NCI-H82 (cell line): ENCODE measurements at places on chromosomes 12 and 14.

DNA sequence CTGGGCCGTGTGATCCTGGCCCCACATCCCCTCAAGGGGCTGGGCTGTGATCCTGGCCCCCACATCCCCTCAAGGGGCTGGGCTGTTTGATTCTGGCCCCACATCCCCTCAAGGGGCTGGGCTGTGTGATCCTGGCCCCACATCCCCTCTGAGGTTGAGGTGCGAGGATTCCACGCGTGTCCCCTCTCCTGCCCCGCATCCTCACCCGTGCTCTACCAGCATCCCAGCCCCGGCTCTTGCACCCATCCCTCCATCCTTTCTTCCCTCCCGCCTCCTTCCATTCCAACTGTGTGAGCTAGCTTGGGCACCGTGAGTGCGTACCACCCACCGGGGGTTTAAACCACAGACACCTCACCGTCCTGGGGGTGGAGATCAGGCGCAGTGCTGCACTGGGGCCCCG lies 31.1 kb upstream of the TMEM179 start:
- DNase-seq, result no peak

GRCh38 chr12:52655720-52656124 lies 3.7 kb upstream of the KRT2 start:
- DNase-seq, result no peak

- no peak for DNase-seq
Measured at GRCh38 chr12:10111451-10111850, 12.7 kb upstream of the CLEC1A start.

DNA sequence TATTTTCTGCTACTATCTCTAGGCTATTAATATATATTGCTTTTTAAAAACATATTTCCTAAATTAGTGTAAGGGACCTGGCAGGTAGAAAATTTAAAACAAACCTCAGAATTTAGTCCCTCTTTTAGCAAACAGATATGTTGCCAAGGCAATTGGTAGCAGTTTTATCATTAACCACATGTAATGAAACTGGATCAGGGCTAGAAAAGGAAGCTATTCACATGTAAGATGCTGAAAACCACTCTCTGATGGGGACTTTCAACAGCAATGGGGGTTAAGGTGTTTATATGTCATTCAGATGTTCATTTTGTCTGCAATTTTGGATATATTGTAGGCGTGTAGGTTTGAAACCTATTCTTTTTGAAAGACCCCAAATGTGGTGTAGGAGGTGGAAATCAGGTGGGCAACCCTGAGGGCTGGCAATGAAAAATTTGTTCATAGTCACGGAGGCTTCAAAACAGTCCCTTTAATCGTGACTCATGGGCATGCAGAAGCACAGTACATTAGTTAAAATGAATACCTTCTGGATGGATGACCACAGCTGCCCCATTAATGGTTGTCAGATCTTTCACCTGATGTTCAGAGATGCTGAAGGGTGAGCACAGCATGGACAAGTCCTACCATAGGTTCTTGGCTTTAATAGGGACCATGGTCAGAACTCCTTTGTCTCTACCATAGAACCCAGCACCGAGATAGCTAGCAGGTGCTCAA lies 5.9 kb upstream of the PKP2 start:
- no peak for DNase-seq

DNA sequence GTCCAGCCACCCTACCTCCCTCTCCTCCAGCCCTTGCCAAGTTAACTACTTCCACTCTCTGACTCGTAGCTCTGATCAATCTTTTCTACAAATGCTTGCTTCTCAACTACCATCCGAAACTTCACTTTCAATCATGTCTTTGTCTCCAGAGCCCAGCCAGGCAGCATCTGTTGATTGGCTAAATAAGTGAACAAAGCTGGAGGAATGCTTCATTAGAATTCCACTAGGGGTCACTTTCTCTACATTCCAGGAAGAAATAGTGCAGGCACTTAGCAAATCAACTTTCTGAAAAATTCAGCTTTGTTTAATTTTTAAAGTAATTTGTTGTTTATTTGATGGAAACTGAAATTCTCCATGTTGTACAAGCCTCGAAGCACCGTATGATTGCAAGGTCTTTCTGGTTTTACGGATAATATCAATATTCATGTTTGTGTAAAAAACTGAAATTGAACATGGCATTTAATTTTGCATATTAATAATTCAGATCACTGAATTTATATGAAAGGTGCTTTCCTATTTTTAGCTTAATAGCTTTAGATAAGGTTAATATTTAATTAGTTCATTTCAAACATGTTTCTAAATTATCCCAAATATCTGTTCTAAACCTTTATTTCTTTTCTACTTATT lies 32.4 kb upstream of the HELB start:
- peak; percentile 49 for DNase-seq

DNA sequence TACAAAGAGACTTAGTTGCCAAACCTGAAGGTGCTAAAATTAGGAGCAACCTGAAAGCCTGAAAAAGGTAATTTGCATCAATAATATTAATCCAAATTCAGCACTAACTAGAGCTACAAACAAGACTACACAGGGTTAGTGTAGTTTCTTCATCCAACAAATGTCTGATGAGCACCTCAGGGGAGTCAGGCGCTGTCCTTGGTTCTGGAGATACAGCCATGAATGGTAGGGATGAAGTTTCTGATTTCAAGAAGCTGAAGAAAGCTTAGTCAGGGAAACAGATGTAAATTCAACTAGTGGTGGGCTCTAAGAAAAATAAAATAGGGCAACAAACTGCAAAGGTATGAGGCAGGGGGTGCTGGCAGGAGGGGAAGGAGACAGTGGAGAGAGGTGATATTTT lies 266.3 kb downstream of the GLT1D1 start:
- no peak for DNase-seq

DNA sequence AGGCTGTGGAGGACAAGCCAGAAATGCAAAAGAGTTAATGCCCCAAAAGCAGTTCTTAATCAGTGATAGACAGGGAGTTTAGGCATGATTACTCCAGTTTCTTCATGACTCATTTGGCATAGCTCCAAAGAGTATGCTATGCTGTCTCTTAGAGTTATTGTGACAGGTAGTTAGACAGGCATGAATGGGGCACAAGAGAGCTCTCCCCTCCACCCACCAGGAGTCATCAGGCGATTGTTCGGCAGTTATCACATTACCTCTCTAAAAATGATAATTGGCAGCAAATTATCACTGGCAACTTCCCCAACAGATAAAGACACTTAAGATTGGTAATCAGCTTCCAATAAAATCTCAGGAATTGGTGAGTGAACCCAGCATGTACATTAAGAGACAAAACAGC lies 320.1 kb downstream of the DAD1 start:
- DNase-seq, result no peak

DNA sequence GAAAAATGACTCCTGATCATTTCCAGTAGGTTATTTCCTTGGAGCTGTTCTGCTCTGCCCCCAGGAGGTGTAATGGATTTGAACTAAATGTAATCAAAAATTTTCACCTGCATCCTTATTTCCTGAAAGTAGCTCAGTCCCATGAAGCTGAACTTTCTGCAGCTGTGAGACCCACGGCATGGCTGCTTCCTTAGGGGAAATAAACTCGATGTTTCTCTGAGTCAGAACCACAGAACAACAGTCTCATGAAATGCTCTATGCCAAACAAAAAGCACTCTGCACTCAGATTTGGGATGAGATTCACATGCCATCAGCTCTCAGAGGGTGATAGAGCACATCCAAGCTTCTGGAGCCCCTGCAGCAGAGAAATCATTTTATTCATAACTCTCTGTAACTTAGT lies 224.1 kb upstream of the PLEKHG7 start:
- no peak for DNase-seq

DNA sequence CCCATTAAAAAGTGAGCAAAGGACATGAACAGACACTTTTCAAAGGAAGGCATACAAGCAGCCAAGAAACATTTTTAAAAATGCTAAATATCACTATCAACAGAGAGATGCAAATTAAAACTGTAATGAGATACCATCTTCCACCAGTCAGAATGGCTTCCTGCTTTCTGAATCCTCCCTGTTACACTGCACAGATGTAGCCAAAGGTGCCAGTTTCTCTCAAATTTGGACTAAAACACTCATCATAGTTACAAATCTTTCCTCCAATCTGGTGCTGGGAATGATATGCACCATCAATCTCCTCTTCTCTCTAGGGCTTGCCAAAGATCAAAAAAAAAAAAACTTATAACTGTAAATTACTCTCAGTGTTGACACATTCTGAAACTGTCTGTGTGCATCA lies 311.8 kb upstream of the CLEC14A start:
- no peak for DNase-seq

DNA sequence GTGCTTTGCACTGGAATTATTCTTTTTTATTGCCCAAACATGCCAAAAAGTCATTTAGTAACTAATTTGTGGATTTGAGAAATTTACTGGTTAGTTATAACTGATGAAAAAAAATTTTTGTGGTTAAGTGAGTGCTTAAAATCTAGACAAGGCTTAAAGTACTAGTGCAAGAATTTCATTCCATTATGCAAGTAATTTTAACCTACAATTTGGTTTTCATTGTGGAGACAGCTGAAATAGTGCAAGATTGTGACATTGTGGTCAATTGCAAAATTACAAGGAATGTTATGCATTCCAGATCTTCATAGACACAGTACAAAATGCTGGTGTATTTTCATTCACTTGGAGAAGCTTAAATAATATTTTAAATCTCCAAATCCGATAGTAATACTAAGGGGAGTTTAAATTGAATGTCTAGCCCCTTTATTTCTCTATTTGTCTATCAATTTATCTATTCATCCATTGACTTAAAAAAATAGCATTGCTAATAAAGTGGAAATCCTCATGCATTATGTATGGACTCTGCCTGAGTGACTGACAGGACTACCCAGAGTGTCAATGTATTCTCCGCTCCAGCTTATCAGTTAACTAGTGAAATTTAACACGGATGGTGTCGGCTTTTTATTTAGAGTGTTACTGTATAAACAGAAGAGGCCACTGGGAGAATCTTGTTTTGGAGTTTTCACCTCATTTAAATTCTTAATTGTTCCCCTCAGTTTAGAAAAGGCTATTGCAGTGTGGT lies 125.9 kb downstream of the ALX1 start:
- no peak for DNase-seq
